Left lung (tissue), 14 donors: ENCODE measurements at places on chromosomes 12 and 14. TPM values are rescaled to one million over a fixed set of nuclear protein-coding genes. Genes with fewer than 3 reads are reported as not detected.

- DNase-seq, result no peak
These were observed 27.8 kb downstream of the EFCAB11 start for GRCh38 chr14:89926694-89927093.

The LBHD2 gene
- polyA plus RNA-seq, result not detected

The TAS2R9 gene
- polyA plus RNA-seq, result not detected

- DNase-seq, result no peak
These were observed 25.7 kb upstream of the CDK17 start for GRCh38 chr12:96425951-96426350.

The FLRT2 gene
- 41.7 TPM for polyA plus RNA-seq

DNA sequence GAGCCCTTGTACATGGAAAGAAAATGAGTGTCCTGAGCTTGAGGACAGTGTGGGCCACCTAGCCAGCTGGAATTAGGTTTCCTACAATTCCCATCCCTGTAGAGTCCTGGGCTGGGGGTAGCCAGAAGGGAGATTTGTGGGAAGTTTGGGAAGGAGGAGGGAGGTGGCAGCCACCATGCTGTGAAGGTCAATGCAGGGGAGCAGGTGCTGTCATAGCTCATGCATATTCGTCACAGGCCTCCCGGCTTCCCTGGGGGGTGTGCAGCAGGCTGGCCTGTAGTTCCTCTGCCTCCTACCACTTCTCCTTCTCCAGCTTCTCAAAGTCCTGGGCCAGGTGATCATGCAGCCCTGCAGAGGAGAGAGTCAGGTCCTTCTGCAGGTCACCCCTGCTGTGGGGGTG, 121.3 kb downstream of the TBX3 start:
- DNase-seq, result no peak

GRCh38 chr14:102694530-102695166, 82.6 kb upstream of the TRAF3 start:
- no peak for DNase-seq

GRCh38 chr12:56333197-56333678, 562 bp downstream of the PAN2 start:
- DNase-seq, result no peak

The VRTN gene
- 0.04 TPM for polyA plus RNA-seq

GRCh38 chr14:35355981-35356841, 48.3 kb downstream of the NFKBIA start:
- DNase-seq, result no peak

The KRT6C gene
- not detected for polyA plus RNA-seq

DNA sequence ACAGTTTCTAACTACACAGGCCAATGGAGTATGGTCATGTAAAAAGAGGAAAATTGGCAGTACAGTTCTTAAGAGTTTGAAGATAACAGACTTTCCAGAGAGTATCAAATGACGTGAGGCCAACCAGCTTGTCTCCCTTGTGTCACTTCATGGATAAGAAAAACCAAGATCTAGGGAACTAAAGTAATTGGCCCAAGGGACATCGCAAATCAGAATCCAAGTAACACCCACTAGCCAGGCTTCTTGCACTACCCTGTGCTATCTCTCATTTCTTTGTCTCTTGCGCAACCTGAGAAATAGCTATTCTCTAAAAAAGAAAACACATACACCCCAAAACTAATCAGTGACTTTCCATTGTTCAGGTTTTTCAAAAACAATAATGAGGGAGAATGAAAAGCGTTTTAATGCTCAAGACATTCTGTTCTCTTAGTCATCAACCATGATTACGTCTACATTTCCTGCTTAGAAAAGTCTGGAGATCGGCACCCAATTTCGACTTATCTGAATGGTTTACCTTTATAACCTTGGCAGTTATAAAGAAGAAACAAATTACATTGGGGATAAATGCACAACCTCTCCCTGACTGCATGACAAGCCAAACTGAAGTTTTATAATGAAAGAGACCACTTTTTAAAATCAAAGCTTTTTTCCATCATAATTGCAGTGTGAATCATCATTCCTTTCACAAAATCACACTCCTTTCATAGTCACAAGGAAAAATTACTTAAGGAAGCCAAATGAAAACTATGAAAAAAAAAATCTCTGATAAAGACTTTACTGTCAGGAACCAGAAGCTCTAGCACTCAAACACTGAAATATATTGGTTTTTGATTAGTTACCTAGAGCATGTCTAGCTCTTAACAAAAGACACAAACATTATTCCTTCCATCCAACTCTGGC, 42.1 kb downstream of the TMTC1 start:
- no peak for DNase-seq

DNA sequence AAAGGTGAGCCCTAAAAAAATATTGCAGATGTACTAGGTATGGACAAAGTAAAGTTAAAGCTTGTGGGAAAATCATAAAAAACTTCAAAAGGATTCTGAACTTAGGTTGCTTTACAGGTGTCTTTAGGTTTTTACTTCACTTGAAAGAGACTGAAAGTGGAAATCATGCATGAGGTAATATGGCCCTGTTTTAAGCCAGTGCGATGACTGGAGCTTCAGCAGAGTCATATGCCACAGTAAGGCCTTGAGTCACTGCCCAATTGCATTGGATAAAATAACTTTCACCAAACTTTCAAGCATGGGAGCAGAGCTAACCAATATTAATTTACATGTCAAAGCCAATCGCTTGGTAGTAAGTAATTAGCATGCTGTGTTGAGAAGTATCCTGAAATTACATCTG, 63.9 kb upstream of the TMEM260 start:
- DNase-seq, result no peak

The AKAP3 gene
- 4.5 TPM for polyA plus RNA-seq

DNA sequence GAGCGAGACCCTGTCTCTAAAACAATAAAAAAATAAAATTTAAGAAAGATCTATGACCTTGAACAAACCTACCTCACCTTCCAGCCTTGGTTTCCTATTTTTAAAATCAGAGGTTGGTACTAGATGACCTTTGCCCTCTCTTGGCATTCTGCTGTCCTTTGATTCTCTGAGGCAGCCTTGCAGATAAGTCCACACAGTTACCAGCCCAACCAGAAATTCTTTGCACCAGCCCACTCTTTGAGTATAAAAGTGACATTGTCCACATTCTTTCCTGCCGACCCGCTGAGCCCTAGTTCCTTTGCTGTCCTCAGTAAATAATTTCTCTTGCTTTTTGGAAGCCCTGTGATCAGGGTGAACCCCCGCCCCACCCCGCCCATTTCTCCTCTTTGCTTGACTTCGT, 150.4 kb downstream of the PHETA1 start:
- no peak for DNase-seq

DNA sequence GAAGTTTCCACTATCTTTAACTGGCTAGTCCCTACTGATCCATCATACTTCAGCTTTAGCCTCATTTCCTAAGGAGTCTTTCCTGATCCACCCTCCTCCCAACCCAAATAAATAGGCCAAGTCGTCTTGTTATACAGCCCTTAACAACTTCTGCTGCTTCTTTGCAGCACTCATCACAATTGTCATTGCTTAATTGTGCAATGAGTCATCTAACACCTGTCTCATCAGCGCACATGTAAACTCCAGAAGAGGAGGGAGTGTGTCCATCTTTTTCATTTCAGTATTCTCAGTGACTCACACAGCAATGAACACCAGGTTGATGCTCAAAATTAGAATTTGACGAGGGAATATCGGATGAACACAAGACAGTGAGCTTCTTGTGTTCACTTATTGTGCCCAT, 87.3 kb downstream of the SUDS3 start:
- DNase-seq, result no peak
